ENCODE measurements at places on chromosomes 5 and 9.

- no peak for DNase-seq
Observed at GRCh38 chr5:59562756-59563389, 330.7 kb downstream of the PDE4D start.

DNA sequence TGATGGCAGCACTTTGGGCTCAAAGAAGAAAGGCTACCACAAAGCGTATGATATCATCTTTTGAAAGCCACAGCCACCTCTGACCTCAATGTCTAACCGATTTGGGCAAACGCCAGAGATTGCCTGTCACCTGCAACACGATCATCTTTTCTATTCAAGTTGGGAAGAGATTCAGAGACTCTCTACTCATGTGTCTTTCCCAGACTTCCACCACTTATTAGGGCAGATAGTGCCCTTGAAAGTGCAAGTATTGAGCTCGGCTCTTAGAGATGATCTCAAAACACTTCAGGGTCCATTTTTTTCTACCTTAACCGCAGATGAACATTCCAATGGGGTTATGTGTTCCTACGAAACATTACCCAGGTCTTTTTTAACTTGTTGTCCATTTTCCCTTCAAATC lies 213.7 kb downstream of the DRD1 start:
- no peak for DNase-seq

GRCh38 chr9:98010445-98010844 lies 27.3 kb downstream of the ANP32B start:
- DNase-seq, result no peak

DNA sequence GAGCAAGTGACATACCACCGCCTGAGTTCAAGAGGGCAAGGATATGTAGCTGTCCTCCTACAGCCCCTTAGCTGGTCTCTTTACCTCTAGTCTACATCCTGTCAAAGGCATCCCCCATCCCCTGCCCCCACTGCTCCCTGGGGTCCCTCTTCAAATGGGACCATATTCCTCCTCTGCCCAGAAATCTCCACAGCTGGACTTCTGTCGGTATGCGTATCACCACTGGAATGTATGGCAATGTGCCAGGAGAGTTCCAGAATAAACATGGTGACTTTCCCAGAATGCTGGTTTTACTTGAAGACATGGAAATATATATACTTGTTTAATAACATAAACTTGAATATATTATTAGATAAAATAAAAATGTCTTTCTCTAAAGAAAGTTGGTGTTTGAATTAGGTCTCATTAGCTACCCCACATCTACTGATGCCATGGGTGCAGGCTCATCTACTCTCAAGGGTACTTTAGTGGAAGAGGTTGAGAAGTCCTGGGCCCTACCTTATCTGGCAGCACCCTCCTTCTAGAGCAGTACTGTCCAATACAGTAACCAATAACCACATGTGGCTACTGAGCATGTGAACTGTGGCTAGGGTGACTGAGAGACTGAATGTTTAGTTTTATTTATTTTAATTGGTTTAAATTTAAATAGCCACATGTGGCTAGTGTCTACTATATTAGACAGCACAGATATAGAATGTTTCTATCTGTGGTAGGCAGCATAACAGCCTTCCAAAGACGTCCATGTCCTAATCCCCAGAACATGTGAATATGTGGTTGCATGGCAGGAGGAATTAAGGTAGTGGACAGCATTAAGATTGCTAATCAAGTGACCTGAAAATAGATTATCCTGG lies 181.7 kb upstream of the SLC30A5 start:
- DNase-seq, result no peak

- DNase-seq, result no peak
Observed at GRCh38 chr5:173743641-173744343, 127.3 kb upstream of the BOD1 start.

DNA sequence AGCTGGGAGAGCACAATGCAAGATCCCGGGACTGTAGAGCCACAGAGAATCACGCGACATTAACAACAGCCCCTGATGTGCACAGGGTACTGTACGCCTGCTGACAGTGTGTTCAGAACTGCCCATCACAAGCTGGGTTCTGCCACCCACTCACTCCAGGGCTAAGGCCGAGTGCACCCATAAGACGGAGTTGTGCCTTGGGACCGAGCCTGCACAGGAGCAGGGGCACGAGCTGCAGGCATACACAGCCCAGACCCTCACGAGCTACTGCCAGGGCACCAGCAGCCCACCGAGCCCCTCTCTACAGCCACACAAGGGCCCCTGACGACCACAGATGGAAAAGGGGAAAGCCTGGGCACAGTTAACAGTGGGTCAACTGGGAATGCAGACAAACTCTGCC lies 67.8 kb downstream of the CAMSAP1 start:
- DNase-seq, result no peak

- no peak for DNase-seq
Observed at GRCh38 chr5:120451445-120451844, 12.7 kb upstream of the PRR16 start.

GRCh38 chr5:400282-401145 lies 42.5 kb upstream of the EXOC3 start:
- no peak for DNase-seq

DNA sequence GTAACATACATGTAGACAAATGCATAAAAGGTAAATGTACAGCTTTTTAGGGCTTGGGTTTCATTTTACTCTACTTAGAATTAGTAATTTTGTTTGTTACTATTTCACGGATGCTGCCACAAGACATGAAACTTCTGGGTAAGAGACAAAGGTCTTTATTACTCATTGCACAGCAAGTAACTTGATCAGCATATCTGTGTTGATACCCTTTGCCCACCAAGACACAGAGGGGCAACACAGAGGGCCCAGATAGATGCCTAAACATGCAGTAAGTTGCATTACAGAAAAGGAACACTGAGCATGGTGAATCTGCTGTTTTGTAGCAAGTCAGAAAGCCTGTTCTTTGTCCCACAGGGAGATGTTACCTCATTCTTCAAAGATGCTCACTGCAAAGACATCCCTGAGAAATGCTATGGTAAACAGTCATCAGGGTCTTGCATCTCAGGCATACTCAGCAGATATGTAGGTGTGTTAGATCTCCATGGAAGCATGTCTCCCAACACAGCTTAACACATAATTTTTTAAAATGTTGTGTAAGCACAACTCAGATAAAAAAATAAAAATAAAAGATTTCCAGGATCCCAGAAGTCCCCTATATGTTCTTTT lies 10.3 kb downstream of the ITGA2 start:
- DNase-seq, result no peak

- DNase-seq, result peak; percentile 44
Observed at GRCh38 chr9:106420511-106420944, 442.4 kb upstream of the ZNF462 start.

GRCh38 chr5:5351288-5351979 lies 71.0 kb upstream of the ICE1 start:
- DNase-seq, result no peak

DNA sequence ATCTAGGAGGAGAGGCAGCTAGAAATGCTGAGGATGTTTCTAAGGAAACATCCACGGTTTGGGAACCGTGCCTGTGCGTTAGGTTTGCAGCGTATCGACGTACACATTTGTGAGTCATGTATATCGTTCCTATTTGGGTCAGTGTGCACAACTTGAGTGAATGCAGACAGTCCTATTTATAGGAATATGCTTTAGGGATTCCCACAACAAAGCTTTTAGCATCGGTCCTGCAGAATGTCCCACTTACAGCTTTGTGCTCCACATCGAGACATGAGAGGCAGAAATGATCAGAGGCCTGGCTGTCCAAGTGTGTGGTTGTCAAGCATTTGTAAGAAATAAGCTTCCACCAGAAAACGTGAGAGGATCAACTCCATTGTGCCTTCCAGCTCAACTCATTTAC lies 1282.7 kb upstream of the WWC1 start:
- DNase-seq, result no peak
